ENCODE measurements at places on chromosomes 2 and 18.

DNA sequence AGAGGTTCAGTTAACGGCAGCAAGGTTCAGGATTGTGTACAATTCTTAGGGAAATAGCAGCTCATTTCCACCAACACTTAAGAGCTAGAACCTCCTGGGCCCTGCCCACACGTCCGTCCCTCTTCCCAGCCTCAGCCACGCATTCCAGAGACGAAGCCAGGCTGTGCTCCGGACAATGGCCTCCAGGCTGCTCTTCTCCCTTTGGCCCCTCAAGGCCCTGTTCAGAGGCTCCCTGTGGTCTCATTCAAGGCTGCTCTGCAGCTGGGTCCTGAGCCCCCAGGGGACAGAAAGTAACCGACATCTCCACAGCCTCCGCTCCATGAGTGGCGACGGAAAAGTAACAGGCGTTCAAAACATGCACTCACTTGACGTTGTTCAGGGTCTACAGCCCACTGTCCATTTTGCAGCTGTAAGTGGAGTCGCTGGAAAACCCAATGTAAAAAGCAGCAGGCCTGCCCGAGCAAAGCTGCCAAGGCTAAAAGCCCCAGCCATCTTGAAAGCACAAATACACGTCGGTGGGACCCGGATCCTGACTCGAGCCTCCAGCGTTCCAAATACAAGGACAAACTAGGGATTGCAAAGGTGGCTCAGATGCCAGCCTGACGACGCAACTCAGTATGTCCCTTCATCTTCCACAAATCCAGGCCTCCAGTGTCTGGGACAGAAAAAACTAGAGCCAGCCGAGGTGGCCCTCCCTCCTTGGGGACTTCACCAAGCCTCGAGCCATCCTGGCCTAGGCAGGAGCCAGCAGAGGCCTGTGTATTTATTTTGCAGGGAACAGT lies 76.9 kb downstream of the NDUFA10 start:
- no peak for DNase-seq

GRCh38 chr18:75698861-75699260 lies 271.4 kb upstream of the SMIM21 start:
- DNase-seq: no peak

DNA sequence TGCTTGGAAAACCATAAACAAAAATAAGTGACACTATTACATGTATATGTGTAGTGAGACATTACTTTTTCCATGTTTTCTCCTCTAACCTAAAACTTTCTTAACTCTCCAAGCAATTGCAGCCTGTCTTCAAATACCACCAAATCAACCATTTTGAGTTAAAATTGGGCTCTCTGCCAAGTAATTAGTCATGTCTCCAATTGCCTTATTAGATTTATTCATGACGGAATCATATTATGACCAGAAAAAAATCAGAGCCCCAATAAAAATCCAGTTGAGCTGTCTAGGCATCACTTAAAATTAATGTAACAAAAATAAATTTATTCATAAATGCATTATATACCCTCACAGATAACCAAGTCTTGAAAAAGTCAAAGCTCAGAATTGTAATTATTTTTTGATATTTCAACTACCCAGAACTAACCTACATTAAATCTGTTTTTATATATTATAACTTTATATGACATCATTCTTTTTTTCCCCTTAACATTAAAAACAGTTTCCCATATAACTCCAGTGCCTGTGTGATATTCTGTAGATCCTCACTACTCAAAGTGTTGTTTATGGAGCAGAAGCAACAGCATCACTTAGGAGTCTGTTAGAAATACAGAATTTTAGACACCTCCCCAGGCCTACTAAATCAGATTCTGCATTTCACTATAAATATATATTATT lies 157.0 kb downstream of the ERBB4 start:
- no peak for DNase-seq

DNA sequence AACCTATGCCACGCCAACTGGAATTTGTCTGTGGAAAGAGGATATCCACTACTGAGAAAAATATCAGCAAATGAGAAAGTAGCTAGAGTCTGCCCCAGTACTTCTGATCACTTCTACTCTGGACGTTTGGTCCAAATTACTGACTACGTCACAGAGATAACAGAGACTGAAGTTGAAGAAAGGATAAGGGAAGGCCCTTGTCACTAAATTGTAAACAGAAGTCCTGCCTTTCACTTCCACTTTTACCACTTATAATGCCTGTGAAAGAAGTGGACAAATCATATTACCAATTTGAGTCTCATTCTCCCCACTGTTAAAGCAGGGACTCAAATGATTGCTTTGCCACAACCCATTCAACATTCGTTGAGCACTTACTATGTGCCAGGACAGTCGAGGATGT lies 173.9 kb upstream of the ERBB4 start:
- DNase-seq: no peak
